Activated T-helper 1 cell treated with Interleukin-2 at 50 U/mL for 16 hours (primary cell): ENCODE measurements at places on chromosomes 1 and 21.
A peak's percentile ranks its signal among the peaks of the same experiment; 100 is the strongest.

DNA sequence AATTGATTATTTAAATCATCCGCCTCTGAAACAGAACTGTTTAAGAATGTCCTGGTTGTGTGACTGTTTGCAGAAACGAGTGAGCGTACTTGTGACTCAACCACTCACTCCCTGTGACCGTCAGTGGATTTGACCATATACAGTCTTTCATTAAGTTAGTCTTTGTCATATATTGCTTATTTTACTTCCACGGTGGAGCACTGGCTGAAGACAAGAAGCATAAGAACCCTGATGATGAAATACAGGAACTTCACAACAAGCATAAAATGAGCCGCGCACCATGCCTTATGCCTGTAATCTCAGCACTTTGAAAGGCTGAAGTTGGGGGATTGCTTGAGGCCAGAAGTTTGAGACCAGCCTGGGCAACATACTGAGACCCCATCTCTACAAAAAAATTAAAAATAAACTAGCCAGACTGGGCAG is 194.0 kb downstream of the TOMM20 start:
- DNase-seq: no peak

GRCh38 chr1:68231627-68232288 is 565 bp downstream of the WLS start:
- DNase-seq: no peak

DNA sequence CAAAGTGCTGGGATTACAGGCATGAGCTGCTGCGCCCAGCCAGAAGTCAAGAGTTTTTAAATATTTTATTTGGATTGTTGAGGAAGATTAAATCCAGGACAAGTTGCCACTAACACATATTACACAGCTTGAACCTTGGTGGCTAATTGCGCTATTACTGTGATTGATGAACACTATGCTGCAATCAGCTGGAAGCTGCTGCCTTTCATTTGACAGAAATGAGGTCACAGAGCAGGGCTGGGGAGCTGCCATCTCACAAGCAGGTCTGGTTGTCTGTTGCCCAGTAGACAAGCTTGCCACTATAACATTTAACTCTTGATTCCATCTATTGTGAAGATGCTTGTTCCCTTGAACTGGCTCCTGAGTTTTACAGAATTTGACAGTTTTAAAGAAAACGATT is 37.4 kb upstream of the NRDC start:
- no peak for DNase-seq

- no peak for DNase-seq
These were observed 35.3 kb downstream of the FAAH start for GRCh38 chr1:46429436-46429835.

GRCh38 chr1:189619682-189620332 is 857.9 kb downstream of the BRINP3 start:
- no peak for DNase-seq

GRCh38 chr1:27192039-27192529 is 37.2 kb upstream of the SLC9A1 start:
- DNase-seq: no peak

- no peak for DNase-seq
These were observed 39.2 kb downstream of the NSL1 start for GRCh38 chr1:212752252-212752933.

GRCh38 chr1:224274970-224275626 is 54.9 kb downstream of the NVL start:
- DNase-seq: no peak

- DNase-seq: no peak
These were observed 109.4 kb upstream of the WNT4 start for GRCh38 chr1:22252251-22252650.

DNA sequence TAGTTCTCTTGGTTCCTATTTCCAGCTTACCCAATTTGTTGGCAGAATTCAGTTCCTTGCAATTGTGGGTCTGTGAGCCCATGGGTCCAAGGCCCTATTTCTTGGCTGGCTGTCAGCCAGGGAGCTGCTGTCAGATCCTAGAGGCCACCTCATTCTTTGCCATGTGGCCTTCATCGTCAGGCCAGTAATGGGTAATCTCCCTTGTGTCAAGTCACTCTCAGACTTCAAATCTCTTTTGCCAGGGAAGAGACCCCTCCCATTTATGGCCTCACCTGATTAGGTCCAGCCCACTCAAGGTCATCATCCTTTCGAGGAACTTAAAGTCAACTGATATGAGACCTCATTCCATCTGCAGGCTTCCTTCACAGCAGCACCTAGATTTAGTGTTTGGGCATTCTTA is 17.9 kb downstream of the OBSCN start:
- no peak for DNase-seq

DNA sequence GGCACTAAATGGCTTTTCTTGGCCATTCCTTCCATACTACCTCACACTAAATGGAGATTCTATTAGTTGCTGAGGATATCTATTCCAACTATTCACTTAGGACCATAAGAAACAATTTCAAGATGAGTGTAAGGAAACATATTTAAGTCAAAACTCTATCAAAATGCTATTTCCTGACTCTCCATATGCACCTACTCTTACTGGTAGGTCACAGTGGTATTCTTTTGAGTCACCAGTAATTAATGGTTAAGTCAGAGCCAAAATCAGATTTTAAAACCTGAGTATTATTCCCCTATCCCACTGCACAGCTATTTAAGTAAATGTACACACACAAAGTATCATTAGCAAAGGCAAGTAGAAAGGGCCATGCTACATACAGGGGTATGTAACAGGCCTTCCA is 50.3 kb downstream of the ARID4B start:
- DNase-seq: no peak

DNA sequence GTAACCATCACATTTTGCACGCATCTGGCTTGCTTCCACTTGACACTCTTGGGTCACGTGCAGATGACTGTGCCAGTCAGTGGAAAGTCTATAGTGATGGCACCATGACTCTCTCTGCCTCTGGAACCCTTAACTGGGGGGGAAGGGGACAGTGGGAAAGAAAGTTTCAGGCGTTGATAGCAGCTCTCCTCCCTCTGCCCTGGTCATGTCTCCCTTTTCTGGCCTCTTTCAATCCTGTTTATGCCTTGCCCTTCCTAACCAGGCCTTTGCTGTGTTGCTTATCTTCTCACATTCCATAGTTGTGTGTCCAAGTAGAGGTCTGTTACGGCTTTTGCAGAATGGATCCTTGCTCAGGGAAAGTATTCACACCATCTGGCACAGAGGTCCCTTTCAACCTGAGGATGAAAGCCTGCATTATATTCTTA is 93.5 kb downstream of the NRDC start:
- DNase-seq: no peak

DNA sequence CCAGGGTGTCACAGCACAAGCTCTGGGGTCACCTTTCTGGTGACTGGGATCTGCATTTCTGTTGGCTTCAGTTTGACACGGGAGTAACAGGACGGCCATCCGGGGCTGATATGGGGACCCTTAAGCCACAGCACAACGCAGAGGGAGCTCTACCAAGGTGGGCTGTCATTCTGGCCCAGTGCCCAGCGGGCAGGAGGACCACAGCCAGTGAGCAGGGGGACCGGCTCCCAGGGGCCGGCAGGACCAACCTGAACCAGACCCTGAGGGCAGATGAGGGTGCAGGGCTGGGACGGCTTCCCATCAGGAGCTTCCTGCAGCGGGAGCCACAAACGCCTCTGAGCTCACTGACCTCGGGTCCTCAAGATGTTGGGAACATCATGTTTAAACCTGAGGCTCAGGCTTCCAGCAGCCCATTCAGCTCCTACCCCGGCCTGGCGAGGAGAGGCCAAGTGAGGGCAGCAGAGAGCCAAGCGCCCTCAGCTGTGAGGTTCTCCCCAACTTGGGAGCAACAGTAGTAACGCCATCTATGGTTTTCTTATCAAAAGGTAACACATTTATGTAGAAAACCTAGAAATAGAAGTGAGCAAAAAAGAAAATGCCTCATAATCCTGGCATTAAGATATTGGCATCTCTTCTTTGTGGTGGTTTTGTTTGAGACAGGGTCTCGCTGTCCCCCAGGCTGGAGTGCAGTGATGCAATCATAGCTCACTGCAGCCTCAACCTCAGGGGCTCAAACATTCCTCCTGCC is 26.8 kb downstream of the TMEM201 start:
- DNase-seq: peak; percentile 34

DNA sequence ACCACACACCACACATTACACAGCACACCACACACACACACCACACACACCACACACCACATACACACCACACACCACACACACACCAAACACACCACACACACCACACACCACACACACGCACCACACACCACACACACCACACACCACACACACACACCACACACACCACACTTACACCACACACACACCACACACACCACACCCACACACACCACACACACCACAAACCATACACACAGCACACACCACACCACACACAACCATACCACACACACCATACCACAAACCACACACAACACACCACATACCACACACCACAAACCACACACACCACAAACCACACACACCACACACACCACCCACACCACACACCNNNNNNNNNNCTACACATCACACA is 40.9 kb upstream of the SIK1 start:
- no peak for DNase-seq

- peak; percentile 49 for DNase-seq
These were observed 25.1 kb upstream of the RUNX3 start for GRCh38 chr1:24955161-24955560.

DNA sequence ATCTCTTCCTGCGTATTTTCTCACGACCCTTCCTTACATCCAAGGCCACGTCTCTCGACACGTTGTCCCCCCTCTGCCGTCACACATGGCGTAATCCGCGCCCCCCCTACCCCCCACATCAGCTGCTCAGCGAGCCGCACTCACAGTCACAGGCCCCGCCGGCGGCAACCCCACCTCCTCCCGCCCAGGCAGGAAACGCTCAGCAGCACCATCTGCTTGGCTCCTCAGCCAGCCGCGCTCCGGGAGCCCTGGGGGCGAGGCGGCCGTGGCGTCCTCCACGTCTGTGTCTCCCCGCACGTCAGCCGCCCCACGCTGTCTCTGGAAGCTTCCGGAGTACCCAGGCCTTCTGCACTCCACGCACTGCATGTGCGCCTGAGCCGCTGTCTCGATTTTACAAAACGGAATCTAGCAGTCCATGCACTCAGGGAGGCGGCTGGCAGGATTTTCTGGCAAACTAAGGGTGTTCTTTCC is 64.6 kb downstream of the SIK1 start:
- DNase-seq: peak; percentile 63
